ENCODE measurements at places on chromosomes 4 and X.

- peak; percentile 39 for DNase-seq
Observed at GRCh38 chr4:108533245-108533844, 87.0 kb upstream of the RPL34 start.

GRCh38 chr4:53050361-53050774 is 188.3 kb downstream of the RASL11B start:
- no peak for DNase-seq

- DNase-seq: no peak
Observed at GRCh38 chr4:158778712-158779111, 9.9 kb downstream of the FNIP2 start.

DNA sequence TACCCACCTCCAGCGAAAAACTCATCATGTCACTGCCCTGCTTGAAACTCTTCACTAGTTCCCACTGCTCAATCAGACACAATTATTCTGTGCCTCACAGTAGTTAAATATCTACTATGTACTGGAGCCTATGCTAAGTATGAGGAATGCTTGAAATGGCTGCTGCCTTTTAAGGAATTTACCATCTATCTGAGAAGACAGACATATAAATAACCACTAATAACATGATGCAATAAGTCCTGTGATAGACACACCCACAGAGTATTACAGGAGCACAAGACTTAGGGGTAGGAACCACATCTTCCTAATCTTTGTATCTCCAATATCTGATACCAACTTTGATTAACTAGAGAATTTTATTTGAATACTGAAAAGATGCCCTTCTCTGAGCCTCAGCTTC is 21.1 kb downstream of the SLC25A53 start:
- DNase-seq: peak; percentile 45

DNA sequence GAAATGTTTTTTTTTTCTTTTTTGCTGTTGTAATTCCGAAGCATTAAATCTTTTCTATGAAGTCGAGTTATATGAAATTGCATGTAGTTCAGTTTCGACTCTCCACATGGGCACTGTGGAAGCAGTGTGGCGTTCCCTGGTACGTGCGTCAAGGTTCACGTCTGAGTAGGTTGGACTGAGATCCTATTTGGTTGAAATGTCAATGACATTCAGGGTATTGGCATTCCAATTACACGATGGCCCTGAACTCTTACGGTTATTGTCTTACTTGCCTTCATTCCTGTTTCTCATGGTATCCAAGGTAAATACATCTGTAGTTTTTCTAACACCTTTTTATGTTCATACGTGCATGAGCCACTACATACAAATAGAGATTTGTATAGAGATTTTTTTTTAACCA is 128.8 kb downstream of the SORBS2 start:
- no peak for DNase-seq

- peak; percentile 77 for DNase-seq
Observed at GRCh38 chrX:154043003-154043763, 23.5 kb upstream of the IRAK1 start.

- no peak for DNase-seq
Observed at GRCh38 chr4:15376145-15376544, 51.7 kb upstream of the C1QTNF7 start.

DNA sequence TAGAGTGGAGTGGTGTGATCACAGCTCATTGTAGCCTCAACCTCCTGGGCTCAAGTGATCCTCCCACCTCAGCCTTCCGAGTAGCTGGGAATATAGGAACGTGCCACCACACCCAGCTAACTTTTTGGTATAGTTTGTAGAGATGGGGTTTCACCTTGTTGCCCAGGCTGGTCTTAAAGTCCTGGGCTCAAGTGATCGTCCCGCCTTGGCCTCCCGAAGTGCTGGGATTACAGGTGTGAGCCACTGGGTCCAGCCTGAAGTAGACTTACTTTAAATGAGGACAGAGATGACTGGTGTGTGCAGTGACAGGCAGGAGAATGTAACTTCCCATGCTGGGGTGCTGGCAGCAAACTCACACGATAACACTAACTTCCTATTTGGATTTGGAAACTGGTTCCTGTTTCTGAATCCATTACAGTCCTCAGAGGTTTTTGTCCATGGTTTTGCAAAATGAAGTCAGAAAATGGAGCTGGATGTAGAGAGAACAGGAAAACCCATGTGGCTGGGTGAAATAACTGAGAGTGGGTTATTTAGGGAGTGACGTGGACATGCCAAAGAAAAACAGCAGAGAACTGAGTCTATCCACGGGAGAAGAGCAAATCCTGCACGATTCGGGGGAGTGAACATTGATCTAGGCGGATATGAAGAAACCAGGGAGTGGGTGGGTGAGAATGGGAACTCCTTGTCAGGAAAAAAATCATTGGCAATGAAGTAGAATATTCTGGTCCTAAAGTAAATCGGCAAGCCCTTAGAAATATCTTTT is 95.6 kb downstream of the GATB start:
- DNase-seq: no peak

GRCh38 chr4:144174401-144175067 is 34.0 kb upstream of the GYPA start:
- DNase-seq: peak; percentile 84

- no peak for DNase-seq
Observed at GRCh38 chr4:107800706-107801105, 24.0 kb upstream of the SGMS2 start.

Data from choroid plexus epithelial cell (primary cell).